Tibial artery (tissue), 4 donors: ENCODE measurements at places on chromosomes 1 and 21.

DNA sequence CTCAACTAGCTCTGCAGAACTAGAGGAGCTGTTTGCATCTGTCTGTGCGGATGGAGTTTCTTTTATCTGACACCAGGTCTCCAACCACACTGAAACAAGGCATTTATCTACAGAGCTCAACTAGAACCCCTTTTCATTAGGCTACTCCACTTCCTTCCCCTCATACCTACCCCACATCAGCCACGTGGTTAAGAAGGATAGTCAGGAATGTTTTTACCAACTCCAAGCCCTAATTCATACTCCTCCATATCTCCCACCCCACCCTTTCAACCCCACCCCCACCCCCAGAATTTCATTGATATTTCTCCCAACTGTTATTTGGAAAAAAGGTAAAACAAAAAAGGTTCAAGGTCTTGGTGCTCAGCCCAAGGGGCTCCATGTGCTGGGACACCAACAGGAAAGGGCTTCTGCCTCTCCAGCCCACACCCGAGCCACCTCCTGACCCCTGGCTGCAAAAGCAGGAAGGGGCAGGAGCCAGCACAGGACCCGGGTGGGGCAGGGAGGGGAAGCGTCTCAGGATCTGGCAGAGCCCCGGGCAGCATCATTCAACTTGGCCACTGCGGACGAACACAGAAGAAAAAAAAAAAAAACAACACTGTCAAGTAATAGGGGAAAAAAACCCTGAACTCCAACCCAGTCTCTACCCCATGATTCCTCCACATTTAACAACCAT lies 7.0 kb downstream of the ENSA start:
- DNase-seq: peak; percentile 77

DNA sequence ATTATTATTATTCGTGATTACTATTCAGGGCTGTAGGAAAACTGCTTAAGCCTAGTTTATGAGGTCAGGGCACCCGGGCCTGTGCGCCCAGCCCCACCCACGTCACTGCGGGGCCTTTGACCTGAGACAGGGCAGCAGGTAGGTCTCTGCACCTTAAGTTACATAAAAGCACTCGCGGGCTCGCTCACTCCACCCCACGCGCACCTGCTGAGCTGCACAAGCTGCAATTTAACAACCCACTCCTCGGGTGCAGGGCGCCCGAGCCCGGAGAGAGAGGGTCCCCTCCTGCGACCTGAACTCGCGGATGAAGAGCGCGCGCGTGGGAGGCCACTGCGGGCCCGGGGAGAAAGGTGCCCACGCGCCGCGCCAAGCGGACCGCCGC lies 477 bp downstream of the ICMT start:
- DNase-seq: no peak

- no peak for DNase-seq
Measured at GRCh38 chr1:205293350-205294074, 28.0 kb downstream of the NUAK2 start.

DNA sequence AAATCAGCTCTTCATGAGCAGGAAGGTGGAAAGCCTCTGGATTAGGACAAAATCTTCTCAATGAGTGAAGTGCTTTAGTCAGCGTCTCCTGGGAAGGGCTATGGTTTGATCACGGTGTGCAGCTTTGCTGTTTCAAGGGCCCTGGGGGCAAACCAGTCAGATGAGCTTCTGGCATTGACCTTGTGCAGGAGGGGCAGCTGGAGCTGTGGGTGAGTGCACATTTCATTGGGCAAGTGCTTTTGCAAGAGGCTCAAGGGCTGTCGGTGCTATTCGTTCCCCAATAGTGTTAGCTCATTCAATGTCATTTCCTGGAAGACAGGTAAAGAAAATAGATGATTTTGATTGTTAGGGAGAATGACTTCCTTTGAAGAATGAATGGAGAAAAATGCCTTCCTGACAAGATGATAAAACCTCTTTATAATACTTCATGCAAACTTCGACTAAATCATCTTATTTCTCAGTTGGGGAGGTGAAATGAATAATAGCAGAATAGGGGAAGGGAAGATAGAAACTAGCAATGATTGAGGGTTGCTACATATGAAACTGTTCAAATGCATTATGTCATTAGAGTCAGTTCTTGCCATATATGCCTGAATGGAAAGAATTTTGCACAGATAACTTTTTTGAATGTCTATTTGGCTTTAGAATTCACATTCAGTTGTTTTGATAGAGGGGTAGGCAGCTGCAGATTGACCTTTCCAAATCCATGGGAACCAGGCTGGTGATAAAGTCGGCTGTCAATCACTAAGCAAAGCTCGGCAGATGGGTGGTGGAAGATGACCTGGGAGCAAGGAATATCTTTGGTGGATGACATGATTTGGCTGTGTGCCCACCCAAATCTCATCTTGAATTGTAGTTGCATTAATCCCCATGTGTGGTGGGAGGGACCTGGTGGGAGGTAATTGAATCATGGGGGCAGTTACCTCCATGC lies 12.9 kb upstream of the DISC1 start:
- DNase-seq: no peak

DNA sequence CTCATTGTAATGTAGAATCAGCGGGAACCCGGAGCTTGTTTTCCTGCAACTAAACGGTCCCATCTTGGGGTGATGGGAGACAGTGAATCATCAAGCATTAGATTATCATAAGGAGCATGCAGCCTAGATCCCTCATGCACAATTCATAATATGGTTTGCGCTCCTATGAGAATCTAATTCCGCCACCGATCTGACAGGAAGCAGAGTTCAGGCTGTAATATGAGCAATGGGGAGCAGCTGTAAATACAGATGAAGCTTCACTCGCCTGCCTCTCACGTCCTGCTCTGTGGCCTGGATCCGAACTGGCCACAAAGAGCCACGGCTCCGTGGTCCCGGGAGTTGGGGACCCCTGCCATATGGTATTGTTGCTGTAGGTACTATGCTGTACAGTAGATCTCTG lies 1.6 kb downstream of the IFI44 start:
- DNase-seq: no peak

GRCh38 chr1:19341201-19342061 lies 29.3 kb downstream of the SLC66A1 start:
- peak; percentile 87 for DNase-seq

DNA sequence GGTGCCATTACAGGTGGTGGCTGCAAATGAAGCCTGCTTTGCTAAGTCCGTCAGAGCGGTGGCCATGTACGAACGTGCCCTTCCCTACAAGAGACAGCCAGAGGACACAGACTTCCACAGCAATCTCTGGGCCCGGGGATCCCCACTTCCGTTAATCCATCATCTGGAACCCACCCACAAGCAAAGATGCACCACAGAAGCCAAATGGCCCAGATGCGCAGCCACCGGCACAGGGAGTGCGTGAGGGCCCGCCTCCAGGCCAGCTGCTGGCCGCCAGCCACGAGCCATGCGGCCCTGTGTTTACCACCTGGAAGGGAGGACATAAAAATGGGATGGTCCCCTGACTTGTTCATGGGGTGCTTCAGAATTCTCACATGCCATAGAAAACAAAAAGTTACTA lies 22.1 kb downstream of the MRAP start:
- no peak for DNase-seq

- DNase-seq: peak; percentile 68
Measured at GRCh38 chr1:210328746-210329503, at the start of gene HHAT. HHAT (plus strand) TSS chr1:210328902; CDS start chr1:210348976, 20,074 bp downstream.

- no peak for DNase-seq
Measured at GRCh38 chr1:208242941-208243526, 1.1 kb downstream of the PLXNA2 start.

- DNase-seq: peak; percentile 24
Measured at GRCh38 chr21:41228006-41228370, 60.0 kb downstream of the BACE2 start.

- no peak for DNase-seq
Measured at GRCh38 chr21:44653656-44654575, 543 bp downstream of the KRTAP12-4 start.

DNA sequence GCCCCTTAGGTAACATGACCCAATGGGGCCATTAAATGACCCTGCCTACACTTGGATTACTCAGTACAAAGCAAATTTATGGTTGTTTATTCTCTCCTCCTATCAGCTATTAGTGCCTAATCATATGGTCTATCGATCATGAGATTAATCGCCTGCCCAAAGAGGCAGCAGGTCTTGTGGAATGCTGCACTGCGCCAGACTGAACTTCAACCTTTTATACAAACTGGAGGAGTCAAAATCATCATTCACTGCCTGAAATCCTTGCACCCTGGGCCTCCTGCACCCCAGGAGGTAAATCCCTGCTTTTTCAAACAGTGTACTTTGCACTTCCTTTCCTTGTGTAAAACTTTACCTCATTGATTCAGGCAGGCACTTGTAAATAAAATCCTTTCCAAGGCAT lies 69.7 kb downstream of the NFIA start:
- no peak for DNase-seq

DNA sequence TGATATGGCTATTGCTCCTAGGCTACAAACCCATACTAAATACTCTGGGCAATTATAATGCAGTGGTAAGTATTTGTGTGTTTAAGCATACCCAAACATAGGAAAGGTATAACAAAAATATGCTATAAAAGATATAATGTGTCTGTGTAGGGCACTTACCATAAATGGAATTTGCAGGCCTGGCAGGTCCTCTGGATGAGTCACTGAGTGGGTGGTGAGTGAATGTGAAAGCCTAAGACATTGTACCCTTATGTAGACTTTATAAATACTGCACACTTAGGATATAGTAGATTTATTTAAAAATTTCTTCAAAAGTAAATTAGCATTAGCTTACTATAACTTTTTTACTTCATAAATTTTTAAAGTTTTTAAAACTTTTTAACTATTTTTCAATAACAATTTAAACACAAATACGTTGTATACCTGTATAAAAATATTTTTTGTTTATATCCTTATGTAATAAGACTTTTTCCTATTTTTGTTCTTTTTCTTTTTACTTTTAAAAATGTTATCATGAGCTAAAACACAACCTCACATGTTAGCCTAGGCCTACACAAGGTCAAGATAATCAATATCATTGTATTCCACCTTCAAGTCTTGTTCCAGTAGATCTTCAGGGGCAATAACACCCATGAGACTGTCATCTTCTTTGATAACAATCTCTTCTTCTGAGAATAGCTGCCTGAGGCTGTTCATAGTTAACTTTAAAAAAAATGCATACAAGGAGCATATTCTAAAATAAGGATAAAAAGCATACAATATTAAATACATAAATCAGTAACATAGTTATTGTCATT lies 306.3 kb upstream of the RGS18 start:
- DNase-seq: no peak

DNA sequence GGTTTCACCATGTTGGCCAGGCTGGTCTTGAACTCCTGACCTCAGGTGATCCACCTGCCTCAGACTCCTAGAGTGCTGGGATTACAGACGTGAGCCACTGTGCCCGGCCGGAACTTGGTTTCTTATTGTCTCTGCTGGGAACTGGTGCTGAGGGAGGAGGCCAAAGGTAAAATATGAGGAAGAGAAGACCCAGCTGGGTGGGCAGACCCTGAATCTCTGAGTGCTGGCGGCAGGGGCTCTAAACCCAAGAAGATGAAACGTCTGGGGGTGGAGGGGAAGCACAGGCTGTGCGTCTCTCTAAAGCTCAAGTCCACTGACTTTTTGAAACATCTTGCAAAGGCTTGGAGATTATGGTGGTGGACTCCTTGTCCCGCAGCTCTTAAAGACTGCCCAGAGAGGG lies 82.0 kb upstream of the TLR5 start:
- no peak for DNase-seq

GRCh38 chr1:112954945-112955772 lies 837 bp downstream of the SLC16A1 start:
- peak; percentile 45 for DNase-seq

GRCh38 chr1:59486615-59487014 lies 189.7 kb downstream of the FGGY start:
- no peak for DNase-seq

DNA sequence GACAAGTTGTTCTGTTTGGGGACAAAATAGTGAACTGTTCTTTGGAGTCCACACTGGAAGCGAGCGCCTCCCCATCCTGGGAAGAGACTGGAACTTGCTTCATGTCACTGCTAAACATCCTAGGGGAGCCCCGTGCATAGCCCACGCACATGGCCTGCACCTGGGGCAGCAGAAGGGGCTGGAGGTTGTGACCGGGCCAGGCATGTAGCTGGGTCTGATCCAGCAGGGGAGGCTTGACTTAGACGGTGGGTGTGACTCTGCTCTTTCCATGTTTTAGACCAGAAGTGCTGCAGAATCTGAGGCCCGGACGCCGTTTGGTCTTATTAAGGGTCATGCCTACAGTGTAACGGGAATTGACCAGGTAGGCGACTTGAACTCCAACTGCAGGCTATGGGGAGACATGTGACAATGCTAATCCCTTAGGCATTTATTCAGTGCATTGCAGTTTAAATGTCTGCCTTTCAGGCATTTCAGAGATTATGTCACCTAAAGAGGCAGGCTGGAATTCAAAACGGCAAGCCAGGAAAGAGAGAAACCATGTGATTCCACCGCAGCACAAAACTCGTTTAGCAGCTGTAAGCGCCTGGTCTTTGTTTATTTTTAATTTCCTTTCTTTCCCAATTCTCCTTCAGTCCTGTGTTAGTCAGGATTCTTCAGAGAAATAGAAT lies 21.8 kb downstream of the CAPN9 start:
- DNase-seq: no peak

GRCh38 chr21:25402134-25402961 lies 204.9 kb downstream of the MRPL39 start:
- no peak for DNase-seq

DNA sequence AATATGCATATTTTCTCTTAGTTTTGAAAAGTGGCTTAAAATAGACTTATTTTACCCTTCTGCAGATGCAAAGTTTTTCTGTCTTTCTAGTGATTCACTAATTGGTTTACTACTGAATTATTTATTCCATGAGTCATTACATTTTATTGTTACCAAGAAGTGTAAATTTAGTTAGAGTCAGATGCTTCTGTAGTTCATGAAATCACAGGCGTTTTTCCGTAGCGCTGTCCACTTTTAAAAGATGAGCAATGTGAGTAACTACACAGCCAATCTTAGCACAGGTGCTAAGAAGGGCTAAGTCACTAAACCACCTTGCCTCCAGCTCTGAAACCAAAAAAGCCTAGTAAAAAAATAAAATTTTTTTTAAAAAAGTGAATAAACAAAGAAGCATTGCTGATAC lies 24.7 kb downstream of the RGS13 start:
- DNase-seq: no peak

- DNase-seq: no peak
Measured at GRCh38 chr1:13730751-13731482, 30.9 kb downstream of the PRDM2 start.

DNA sequence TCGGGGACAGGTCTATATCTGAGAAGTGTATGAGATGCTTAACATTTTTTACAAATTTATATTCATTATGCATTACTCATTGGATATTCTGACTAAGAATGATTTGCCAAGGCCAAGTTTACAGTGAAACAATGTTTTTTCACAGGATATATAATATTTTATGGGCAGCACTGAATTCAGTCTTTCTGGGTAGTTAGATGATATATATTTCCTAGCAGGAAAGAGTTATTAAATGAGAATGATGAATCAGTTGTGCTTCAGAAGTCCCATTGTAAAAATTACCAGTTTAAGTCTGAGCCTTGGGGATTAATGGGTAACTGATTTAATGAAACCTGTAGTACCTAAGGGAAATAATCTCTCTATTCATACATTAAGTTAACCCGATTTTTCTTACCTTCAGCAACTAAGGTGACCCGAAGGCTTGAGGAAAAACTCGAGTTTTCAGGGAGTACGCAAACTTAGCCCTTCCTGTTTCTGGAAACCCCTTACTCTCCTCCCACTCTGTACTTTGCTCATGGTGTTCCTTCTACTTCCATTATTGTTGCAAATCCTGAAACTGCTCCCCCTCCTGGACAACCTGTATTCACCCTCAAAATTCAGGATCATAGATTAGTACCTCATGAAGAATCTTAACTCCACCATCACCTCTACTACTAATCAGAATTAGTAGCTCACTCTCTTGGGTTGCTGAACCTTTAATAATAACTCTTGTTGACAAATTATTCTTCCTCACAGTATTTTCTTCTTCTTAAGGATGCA lies 135.1 kb downstream of the AK5 start:
- DNase-seq: no peak
